ENCODE measurements at places on chromosomes 3 and 15.

GRCh38 chr3:28590860-28591259 is 242.2 kb upstream of the AZI2 start:
- DNase-seq, result no peak

DNA sequence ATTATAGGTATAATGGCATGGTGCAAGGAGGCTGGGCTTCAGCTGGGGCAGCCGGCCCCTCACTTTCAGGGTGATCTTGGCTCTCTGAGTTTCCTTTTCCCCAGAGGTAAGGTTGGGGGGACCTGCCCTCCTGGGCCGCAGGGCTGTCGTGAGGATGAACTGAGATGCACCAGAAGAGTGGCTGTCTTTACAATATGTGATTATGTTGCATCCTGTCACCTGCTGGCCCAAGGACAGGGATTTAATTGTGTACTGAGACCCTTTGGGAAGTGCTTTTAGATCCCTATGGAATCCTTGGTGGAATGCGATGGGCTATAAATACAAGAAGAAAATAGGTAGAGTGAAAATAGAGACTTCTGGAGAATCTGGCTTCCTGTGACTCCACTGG is 22.1 kb downstream of the ANAPC13 start:
- no peak for DNase-seq

- no peak for DNase-seq
Measured at GRCh38 chr3:151182349-151183079, 20.5 kb downstream of the GPR171 start.

DNA sequence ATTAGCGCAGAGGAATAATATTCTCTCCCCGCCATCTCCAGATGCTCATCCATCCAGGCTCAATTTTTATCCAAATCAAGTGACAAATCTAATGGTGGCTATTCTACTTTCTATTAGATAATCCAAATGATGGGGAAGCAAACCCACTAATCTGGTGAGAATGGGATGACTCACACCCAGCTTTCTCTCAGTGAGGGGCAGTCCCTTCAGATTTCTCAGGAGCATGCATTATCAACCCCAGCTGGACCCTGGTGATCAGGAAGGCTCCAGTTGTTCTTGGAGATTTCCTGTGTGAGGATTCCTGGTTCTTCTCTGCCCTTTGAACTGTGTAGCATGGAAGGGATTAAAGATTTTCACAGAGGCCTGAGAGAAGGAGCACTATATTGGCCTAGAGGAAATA is 358.0 kb downstream of the WDR72 start:
- no peak for DNase-seq
